COR-L47 (cell line): ENCODE measurements at places on chromosomes 3 and 15.

GRCh38 chr3:59367150-59367549 is 317.3 kb upstream of the CFAP20DC start:
- no peak for DNase-seq

DNA sequence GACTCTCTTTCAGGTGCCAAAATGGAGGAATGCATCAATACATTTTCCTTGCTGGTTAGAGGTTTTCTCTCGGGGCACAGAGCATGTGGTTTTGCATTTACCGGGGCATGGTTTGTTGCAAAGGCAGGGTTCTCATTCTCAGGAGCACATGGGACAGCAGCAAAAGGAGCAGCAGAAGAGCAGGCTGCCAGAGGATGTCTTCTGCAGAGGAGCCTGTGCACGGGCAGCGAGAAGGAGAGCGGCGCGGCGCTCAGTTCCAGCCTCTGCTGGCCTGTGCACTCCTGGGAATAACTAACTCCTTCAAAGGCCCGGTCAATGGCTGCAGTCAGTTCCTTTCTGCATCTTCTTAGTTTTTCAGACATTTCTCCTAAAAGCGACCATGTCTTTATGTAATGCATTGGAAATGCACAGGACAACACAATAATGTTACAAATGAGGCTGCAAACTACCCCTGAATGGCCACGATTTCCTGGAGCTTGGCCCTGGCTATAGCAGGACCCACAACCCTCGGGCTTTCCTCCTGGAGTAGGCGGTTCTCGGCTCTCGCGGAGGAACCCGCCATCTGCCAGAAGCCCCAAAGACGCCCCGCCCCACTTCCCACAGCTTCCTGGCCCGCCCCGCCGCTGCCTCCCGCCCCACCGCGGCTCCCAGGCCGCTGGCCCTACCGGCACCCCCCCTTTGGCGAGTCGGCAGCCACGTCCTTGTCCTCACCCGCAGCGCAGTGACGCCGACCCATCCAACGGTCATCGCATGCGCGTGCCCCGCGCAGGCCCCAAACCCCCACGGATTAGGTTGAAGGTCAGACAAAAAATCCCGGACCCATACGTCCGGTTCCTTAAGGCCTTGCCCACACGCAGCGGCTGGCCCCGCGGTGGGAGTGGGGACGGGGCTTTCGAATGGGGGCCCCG is at the start of gene C3orf62:
C3orf62 (minus strand) TSS at position 758 of the 908 bp plus-strand sequence; CDS start at position 398, 360 bp downstream.
- no peak for DNase-seq

DNA sequence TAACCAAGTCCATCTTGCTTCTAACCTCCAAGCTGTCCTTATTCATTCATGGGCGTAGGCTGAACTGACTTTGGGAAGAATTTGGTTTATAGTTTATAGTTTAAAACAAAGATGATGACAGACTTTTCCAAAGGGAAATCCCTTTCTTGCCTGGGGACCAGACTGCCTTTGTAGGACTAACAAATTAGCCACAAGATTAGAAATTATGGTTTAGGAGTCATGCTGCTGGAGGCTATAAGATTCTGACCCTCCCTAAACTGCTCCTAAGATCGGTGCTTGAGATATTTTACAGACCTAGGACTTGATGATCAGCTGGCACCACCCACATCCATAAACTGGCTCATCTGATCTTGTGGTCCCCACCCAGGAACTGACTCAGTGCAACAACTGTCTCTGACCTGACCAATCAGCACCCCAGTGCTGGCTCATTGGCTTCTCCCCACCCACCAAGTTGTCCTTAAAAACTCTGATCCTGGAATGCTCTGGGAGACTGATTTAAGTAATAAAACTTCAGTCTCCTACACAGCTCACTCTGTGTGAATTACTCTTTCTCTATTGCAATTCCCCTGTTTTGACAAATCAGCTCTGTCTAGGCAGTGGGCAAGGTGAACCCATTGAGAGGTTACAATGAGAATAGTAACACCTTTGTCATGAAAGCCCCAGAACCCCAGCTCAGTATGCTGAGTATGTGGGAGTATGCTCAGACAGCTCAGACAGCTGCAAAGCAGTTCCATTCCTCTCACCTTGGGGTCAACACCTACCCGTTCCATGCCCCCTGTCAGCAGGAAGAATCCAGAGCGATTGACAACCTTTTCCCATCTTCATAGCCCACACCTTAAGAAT is 51.6 kb upstream of the C15orf39 start:
- no peak for DNase-seq

- peak; percentile 45 for DNase-seq
Observed at GRCh38 chr15:91223863-91224262, 123.8 kb downstream of the SV2B start.

- no peak for DNase-seq
Observed at GRCh38 chr15:65903296-65904073, 34.2 kb downstream of the RAB11A start.

DNA sequence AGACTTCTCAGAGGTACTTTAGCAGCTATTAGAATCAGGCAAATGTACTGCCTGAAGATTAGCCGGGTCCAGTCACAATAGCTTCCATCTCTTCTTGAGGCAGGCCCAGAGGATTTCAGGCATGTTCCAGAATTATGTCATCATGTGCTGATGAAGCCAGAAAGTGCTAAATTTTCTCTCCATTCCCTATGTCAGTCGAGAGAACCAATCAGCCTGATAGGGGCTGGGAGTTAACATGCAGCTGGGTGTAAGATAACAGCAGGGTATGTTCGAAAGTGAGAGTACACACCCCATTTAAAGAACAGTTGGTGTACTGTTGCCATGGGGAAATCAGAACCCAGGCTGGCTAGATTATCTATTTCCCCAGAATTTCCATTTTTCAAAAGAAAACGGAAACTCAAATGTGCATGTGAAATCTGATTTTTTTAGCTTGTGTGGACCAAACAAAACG is 48.7 kb downstream of the MYH15 start:
- no peak for DNase-seq

DNA sequence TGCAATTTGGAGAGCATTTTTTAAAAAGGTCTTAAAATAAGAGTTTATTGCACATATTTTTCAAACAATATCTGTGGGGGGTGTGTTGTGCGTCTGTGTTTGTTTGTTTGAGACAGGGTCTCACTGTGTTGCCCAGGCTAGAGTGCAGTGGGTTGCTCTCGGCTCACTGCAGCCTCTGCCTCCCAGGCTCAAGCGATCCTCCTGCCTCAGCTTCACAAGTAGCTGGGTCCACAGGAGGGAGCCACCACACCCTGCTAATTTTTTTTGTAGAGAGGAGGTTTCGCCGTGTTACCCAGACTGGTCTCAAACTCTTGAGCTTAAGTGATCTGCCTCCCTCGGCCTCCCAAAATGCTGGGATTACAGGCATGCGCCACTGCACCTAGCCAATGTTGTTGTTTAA is 2.7 kb downstream of the MLF1 start:
- DNase-seq, result no peak

GRCh38 chr3:31755926-31756658 is 223.4 kb downstream of the STT3B start:
- DNase-seq, result no peak

GRCh38 chr3:145639875-145640274 is 521.1 kb downstream of the PLOD2 start:
- DNase-seq, result no peak

GRCh38 chr3:171770689-171771620 is 39.3 kb downstream of the PLD1 start:
- DNase-seq, result no peak

DNA sequence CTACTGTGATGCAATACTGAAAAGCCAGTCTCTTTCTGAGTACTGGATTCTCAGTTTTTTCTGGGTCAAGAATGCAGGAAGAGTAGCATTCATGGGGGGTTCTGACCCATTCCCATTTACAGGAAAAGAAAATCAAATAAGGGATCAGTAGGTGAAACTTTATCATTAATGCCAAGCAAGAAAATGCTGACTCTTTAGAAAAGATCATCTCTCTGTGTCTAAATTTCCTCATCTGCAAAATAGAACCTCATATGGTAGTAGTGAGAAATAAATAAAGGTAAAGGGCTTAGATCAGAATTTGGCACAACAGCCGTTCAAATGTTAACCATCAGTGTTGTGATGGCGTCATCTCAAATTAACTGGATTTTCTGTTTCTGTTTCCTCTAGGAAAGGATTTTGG is 807.6 kb upstream of the LMCD1 start:
- no peak for DNase-seq
